ENCODE measurements at places on chromosomes 2 and 18.

GRCh38 chr2:197827618-197828017, 23.2 kb downstream of the PLCL1 start:
- no peak for DNase-seq

DNA sequence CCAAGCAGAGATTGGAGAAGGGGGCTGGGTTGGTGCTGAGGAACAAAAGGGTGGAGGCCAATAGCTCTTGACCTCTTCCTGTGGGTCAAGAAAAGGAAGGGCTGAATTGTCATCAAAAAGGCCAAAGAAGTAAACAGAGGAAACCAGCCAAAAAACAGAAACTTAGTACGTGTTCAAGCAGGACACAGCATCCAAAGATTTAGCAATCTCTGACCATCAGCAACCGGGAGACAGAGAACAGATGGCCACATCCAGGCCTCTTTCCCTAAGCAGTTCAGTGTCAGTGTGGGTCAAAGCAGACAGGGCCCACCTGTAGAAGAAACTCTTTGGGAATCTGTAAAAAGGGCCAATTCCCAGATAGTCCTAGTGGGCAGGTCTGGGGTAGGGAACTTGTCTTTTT, 2.9 kb downstream of the DNPEP start:
- DNase-seq, result no peak

DNA sequence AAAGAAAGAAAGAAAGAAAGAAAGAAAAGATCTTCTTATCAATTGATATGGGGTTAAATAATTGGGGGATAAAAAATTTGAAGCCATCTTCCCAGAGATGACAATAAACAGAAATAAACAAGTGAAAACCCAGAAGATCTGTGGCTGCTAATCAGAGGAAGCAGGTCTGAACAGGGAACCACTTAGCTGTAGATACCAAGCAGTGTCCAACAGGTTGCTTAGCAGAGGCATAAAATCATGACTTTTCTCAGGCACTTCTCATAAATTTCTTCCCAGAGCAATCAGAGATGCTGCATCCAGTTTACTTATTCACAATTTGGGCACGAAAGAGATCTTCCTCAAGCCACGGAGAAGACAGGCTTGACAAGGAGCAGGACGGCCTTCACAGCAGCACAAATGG, 5.7 kb upstream of the LPIN1 start:
- DNase-seq, result no peak

GRCh38 chr2:43207553-43208300, 18.7 kb downstream of the ZFP36L2 start:
- no peak for DNase-seq

- DNase-seq, result no peak
Measured at GRCh38 chr18:46319783-46320182, 215.6 kb downstream of the HAUS1 start.

DNA sequence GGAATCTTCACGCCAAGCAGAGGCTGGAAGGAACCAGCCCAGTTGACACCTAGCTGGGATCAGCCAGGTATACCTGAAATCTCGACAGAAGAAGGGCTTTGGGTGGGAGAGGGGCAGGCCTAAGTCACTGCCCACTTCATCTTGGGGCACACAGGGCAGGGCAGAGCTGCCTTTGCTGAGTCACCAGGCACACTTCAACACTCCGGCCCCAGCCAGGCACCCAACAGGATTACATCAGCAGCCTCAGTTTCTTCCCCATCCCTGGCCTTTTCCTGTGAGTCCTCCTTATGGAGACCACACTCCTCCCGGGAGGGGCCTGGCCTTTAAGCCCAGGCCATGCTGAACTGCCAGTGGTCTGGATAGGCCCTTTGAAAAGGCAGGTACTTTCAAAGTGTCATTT, 201.7 kb upstream of the HS6ST1 start:
- no peak for DNase-seq

DNA sequence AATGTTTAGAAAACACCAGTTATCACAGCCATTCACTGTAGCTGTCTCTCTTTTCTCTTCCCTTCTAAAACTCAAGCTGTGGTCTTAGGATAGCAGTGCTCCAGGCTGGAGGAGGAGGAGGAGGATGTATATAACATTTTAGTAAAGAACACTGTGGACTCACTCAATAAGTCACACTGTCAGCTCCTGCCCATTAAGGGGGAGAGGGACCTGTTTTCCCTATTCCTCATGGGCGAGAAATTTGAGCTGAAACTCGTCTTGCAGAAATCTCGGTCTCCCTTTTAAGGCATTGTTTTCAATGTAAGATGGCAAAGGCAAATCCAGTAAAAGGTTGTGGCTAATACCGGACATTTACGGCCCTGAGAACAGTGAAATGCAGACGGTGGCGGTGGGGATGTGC, 114.8 kb upstream of the ZNF236 start:
- no peak for DNase-seq

GRCh38 chr2:96140941-96141623, 2.8 kb upstream of the ASTL start:
- no peak for DNase-seq

DNA sequence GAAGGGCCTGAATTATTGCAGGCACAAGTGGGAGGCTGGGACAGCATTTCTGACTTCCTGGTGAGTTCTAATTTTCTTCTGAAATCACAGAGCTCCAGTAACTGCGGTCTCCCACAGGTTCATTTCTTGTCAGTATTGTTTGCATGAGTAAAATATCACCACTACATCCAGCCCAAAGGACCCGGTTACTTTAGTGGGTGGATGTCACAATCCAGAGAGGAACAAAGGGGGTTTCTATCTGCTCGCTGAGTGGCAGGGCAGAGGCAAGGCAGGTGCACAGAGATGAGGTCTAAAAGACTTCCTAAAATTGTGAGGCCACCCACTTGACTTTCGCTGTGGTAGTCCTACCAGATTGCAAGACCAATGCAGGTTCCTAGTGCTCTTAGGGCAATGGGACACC, 800.4 kb upstream of the ID2 start:
- no peak for DNase-seq

- DNase-seq, result no peak
Measured at GRCh38 chr2:203936535-203936934, at the start of gene ICOS. Gene ICOS (plus strand): TSS chr2:203936763. CDS start chr2:203936815, 52 bp downstream.

GRCh38 chr2:6845903-6846302, 19.8 kb downstream of the CMPK2 start:
- no peak for DNase-seq

DNA sequence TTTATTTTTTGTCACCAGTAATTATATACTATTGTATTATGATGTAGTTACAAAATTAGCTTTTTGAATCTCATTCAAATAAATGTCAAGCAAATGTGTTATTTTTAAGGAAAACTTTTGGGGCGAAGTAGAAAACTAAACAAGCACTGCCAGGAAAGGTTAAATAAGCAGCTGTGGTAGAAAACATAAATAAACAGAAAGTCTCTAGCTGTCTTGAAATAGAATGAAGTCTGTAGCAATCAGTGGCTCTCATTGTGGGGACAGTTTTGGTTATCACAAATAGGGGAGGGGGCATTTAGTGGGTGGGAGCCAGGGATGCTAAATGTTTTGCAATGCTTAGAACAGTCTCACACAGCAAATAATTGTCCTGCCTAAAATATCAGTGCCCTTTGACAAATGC, 3.4 kb downstream of the INSIG2 start:
- DNase-seq, result no peak

GRCh38 chr2:212843409-212844199, 305.0 kb upstream of the ERBB4 start:
- DNase-seq, result no peak

DNA sequence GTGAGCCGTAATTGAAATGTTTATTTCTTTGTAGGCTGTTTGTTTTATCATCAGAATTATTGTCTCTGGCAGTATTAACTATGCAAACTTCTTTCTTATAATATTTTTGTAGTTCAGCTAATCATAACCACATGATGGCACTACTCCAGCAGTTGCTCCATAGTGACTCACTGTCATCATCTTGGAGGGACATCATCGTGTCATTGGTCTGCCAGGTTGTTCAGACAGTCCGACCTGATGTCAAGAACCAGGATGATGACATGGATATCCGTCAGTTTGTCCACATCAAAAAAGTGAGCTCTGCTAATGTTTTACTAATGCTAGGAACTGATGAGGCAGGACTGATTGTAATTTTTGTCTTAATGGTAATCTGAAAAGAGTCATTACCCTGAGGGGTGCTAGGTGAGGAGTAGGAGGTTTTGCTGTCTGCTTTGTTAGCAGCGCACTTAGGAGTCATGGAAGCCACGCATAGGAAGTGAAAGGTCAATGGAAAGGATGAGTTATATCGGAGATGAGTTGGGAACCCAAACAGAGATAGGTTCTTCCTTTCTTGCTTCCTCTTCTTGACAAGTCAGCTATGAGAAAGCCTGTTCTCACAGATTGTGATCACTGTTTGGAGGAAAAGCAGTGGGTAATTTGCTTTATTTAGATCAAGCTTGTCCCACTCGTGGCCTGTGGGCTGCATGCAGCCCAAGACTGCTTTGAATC, 49.2 kb downstream of the PIKFYVE start:
- DNase-seq, result no peak

- DNase-seq, result no peak
Measured at GRCh38 chr2:205568620-205569019, 113.7 kb upstream of the NRP2 start.

- DNase-seq, result no peak
Measured at GRCh38 chr2:179239195-179239594, 25.4 kb downstream of the SESTD1 start.

- DNase-seq, result no peak
Measured at GRCh38 chr2:12416600-12416999, 300.1 kb upstream of the TRIB2 start.

- no peak for DNase-seq
Measured at GRCh38 chr2:192570788-192571187, 376.1 kb upstream of the TMEFF2 start.

DNA sequence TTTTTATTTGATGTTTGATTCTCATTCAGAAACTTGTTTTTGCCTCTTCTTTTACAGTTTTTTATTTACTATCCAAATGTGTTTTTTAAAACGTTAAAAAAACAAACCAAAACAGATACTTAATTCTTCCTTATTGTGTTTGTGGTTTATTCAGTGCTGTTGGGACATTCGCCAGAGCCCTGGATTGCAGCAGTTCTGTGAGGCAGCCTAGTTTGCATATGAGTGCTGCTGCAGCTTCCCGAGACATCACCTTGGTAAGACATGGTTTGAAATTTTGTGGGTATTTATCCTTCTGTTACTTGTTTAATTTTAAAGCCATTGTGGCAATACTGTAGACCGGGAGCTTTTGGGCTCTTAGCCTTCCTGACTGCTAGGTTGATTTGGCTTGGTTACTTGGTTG, 91.2 kb downstream of the MTA3 start:
- DNase-seq, result no peak

GRCh38 chr2:23427350-23427749, 42.4 kb downstream of the KLHL29 start:
- no peak for DNase-seq

DNA sequence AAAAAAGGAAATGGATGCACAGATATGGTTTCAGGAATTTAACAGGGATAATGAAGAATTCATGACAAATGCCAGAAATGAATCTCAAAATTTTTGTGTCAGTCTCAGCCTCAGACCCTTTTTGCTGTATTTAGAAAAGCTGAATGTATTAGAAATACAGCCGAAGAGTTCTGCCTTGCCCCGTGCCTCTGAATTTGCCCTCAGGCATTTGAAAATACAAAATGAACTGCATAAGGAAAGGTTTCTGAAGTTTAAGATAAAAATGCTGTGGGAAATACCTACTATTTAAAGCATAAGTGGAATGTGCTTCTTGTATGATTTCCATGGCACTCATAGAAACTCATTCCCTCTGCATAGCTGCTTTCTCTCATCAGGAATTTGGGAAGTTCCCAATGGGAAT, 1580.6 kb downstream of the DPP10 start:
- no peak for DNase-seq

GRCh38 chr2:236887531-236887930, 198.2 kb upstream of the COPS8 start:
- no peak for DNase-seq

DNA sequence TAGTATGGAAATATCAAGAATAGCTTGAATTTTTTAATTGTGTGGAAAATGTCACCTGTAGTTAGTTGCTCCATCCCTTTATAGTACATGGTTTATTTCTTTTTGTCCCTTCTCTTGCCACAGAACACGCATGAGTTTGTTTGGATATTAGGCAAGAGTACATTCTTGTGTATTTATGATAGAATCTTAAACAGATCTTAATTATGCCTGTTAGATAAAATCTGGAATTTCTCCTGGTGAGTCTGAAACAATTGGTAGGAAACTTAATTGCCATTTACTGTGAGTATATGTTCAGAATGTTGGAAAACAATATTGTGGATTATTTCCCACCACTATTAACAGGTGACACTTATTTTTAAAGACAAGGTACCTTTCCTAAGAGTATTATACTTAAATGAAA, 30.2 kb upstream of the CABYR start:
- no peak for DNase-seq

GRCh38 chr18:63508596-63508995, 31.8 kb downstream of the SERPINB5 start:
- DNase-seq, result no peak

- no peak for DNase-seq
Measured at GRCh38 chr2:98468621-98469236, 24.1 kb downstream of the INPP4A start.

- no peak for DNase-seq
Measured at GRCh38 chr2:96345438-96345837, 9.9 kb downstream of the NCAPH start.

DNA sequence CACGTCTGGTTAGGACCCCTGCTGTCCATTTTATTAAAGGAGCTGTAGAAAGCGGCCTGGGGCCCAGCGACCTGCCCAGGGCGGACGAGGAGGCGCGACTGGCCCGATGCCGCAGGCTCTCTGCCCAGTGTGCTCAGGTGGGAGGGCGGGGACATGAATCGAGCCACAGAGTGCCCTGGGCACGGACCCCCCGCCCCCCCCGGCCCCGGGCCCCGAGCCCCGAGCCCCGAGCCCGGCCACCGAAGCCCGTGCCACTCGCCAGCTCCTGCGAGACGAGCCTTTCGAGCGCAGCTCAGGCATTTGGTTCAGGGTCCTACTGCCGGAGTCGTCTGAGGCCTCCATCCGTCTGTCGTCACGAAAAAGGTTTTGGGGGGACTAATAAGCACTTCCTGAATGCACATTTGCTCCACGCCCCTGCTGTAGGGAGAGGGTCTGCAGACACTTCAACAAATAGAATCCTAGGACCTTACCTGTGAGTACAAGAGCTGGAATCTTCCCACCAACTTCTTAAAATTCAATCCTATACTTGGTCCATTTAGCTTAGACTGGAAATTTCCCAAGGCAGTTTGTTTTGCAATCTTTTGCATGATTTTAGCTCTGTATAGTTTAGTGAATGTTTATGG, 602 bp upstream of the ADAM17 start:
- DNase-seq, result no peak

GRCh38 chr18:77090546-77091174, 41.9 kb downstream of the MBP start:
- no peak for DNase-seq

GRCh38 chr2:205903549-205904129, 182.3 kb downstream of the INO80D start:
- DNase-seq, result peak; percentile 25

- no peak for DNase-seq
Measured at GRCh38 chr2:66445076-66445924, 10.4 kb downstream of the MEIS1 start.

GRCh38 chr2:72142570-72143440, 4.9 kb downstream of the CYP26B1 start:
- no peak for DNase-seq

GRCh38 chr18:73656691-73657090, 490.9 kb downstream of the FBXO15 start:
- no peak for DNase-seq
